ENCODE measurements at places on chromosomes 7 and 10. TPM values are rescaled to one million over a fixed set of nuclear protein-coding genes. Genes with fewer than 3 reads are reported as not detected.

DNA sequence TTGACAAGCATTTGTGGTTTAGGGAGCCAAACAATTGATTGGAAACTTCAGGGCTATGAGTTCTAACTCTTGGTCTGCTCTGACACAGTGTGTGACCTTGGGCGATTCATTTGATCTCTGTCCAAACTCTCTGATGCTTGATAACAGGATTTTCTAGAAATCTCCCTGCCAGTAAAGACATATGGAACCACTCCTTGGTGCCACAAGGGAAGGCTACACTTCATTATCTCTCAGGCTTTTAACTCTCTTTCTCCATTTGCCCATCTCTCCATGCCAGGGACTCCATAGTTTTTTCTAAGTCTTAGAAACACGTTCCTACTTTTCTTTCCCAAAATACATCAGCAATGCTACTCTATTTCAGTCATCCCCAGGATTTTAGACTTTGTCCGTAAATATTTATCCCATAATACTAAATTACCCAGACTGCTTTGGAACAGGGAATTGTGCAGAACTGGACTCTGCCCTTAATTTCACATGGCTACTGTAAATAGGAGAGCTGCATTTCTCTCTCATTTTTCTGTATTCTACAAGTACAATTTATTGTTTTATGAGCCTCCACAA, 488.2 kb downstream of the SUGCT start:
- no peak for DNase-seq

DNA sequence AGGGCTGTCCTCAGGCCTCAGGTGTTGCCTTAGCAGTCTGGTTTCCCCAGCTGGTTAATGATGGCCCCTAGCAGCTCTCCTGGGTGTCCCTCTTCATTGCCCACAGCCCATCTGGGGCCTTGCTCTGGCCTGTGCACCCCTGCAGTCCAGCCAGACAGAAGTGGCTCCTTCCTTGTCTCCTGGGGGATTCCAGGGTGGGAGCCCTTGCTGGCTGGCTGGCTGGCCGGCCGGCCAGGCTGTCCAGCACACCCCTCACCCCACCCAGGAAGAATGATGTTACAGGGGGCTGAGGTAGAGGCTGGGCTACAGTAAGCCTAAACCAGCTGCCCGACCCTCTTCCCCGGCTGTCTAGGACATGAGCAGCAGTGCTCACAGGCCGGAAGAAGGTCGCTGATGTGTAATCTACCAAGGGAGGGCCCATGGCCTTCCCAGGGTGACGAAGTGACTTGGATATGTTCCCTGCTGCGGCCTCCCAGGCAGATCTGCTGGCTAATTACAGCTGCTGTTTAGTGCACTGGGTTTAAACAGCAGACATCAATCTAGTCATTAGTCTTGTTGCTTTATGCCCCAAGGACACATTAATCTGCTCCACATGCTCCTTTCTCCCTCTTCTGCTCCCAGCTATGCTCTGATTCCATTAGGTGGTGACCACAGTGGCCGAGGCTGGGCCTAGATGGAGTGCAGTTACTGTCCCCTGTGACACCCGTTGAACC, 53.8 kb upstream of the LRRC4 start:
- no peak for DNase-seq

- no peak for DNase-seq
Observed at GRCh38 chr10:45500798-45501197, 126.8 kb downstream of the ALOX5 start.

- DNase-seq, result no peak
Observed at GRCh38 chr10:94383530-94383929, 18.8 kb upstream of the TBC1D12 start.

GRCh38 chr7:97024209-97025129, at the start of gene DLX5:
Gene DLX5 (minus strand): TSS chr7:97024831. CDS start chr7:97024623, 208 bp downstream.
- DNase-seq, result no peak

DNA sequence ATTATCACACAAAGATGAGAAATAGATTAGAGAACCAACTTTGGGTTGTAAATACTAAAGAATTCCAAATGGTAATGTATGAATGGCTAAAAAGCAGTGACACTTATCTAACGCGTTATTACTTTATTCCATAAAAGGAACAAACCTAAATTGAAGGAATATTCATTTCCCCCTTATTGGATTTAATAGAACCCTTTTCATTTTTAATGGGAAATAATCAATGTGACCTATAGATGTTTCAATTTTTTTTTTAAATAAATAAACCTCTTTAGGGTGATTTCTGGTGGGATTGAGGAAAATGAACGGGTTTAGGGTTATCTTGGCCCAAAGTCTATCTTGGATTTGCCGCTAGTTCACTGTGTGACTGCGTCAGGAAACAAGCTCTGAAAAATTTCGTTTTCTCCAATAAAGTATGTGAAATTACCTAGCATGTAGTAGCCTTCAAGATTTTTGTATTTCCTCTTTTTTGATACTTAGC, 1.9 kb upstream of the ACBD5 start:
- no peak for DNase-seq

DNA sequence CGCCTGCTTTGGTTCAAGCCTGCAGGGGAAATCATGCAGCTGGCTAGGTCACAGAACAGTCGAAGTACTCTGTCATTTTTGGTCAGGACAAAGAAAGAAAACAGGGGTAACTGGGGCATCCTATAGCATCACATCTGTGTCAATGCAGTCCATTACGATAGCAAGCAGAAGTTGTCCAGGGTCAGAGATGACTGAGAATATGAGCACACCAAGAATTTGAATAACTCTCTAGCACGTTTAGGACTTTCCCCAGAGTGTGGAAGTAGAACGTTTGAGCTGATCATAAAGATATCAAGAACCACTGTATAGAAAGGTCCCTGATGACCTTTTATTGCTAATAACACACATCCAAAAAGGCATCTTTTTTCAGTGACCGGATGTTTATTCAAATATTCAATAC, 12.7 kb upstream of the HECW1 start:
- DNase-seq, result no peak

DNA sequence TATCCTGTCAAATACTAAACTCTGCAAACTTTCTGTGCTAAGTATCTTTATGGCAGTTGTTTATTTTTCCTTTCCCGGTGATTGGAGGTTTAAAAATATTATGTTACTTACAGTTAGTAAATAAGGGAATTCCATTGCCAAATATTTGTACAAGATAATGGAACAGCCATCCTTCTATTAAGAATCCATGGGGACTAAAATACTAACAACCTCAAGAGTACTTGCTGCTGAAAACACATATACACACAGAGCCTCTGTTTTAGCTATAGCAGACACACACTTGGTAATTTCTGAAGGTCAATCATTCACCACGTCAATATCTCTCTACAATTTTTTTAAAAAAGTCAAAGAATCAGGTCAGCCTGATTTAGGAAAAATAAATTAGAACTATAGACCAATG, 32.4 kb downstream of the TSPAN12 start:
- no peak for DNase-seq

DNA sequence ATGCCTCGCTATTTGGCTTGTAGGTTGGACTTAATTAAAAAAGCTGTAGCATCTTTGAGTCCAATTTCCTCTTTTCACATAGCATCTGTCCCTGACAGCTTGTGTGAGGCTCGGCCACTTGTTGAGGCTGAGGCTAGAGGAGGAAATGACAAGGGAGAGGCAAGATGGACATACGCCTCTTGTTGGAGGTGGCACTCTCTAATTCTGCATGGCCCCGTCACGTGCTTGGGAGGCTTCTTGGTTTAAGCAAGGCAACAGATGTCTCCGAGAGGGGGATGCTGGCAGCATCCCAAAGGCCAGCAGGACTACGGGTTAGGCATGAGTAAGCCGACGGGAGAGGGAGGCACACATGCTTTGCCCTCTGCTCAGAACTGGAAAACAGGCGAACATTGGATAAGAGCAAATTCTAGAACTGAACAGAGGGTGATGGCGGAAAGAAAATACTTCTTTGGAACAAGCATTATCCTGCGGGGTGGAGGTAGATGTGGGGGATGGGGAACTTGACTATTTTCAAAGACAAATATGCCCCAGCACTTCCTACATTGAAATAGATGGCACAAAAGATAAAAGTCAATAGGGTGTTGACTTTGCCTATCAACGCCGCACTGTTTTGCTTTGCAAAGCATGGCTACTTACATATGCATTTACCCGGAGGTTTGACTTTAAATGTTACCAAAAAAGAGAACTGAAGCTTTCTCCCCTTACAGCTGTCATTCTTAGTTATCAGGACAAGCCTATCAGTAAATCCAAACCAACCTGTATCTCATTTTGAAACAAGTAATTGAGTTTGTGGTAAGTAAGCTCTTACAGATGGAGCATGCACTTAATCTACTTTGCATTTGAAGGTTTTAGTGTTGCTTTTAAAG, 94.8 kb downstream of the CHN2 start:
- DNase-seq, result no peak

DNA sequence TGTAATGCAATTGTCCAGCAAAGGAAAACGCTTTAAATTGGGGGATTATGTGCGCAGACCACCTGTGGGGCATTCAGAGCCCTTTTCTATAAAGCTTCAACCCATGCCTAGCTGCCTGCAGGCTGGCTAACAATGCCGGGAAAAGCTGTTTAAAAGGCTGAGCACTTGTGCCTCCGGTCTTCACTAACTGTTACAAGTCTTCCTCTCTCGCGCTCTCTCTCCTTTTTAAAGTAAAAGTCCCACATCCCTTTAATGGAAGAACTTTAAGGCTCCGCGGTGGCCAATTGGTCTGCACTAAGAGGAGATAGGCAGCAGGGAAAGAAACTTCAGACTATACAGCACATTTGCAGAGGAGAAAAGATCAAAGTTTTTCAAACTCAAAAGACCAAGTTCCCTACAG, 4.6 kb downstream of the FZD8 start:
- DNase-seq, result no peak

- no peak for DNase-seq
Observed at GRCh38 chr7:116812860-116813259, 49.5 kb upstream of the CAPZA2 start.

GRCh38 chr10:107733328-107734130, 569.0 kb upstream of the SORCS1 start:
- no peak for DNase-seq

- DNase-seq, result no peak
Observed at GRCh38 chr10:101720606-101721230, 25.7 kb upstream of the FBXW4 start.

DNA sequence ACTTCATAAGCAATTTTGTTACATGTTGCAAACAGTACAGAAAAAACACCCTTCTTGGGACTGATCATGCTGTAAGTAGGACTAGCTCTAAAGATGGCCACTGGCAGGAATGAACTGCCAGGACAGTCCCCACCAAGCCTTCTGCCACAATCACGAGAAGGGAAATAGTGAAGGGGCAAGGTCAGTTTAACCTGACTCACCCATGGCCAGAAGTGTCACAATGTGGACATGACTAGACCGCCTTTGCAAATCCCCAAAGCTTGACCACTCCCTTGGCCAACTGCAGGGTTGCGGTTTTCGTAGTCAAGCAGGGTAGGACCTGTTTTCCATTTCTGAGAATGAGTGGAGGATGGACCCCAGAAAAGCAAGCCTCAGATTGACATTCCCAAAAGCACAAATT, 19.4 kb upstream of the FRAT2 start:
- DNase-seq, result no peak

GRCh38 chr7:18900236-18900635, 217.2 kb downstream of the TWIST1 start:
- DNase-seq, result no peak

DNA sequence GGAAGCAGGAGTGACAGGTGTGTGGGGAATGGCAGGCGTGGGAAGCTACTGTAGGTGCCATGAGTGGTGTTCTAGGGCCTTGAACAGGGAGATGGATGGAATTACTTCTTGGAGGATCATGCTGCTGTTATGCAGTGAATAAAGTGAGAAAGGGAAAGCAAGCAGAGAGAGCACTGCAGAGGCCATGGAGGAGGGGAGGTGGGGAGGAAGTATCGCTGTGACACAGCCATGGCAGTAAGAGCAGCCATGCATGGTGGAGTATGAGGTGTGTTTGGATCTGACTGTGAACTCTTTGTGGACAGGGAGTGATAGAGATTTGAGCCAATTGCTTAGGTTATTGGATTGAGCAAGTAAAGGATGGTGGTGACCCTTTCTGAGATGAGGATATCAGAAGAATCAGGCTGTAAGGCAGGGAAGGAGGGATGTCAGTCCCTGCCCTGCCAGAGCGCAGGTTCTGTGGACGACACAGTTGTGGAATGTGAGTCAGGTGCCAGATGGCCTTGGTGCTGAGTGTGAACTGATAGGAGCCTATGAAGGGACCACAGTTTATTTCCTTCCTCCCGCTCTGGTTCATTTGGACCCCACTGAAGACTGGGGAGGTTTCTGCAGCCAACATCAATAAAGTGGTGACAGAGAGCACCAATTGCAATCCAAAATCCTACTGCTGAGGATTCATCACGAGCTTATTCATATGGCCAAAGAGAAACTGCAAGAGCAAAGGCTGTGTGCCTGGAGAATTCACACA, 105.5 kb upstream of the TMEM72 start:
- no peak for DNase-seq

DNA sequence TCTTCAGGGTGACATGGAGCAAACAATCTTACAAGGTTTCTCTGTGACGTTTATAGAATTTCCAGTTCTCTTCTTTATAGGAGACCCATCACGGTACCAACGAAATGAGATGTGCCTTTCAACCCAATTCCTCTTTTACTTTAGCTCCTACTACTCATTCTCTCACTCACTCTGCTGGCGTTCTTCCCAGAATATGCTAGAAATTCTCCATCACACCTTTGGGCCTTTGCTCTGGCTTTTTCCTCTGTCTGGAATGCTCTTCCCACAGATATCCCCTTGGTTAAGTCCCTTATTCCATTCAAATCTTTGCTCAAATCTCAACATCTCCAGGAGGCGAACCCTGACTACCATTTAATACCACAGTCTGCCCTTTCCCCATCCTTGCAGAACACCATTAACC, 39.0 kb downstream of the SEMA3C start:
- no peak for DNase-seq

GRCh38 chr10:90245623-90246022, 544.2 kb downstream of the KIF20B start:
- DNase-seq, result no peak

DNA sequence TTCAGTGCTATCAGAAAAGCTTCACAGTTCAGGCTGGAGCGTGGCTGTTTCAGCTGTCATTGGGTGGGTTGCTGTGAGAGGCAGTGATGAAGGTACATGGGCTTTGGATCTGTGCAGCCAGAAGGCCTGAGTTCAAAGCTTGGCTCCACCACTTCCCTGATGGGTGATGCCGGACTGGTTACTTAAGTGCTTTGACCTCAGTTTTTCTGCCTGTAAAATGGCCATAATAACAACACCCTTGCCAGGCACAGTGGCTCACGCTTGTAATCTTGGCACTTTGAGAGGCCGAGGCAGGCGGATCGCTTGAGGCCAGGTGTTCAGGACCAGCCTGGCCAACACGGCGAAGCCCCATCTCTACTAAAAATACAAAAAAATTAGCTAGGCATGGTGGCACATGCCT, 10.4 kb upstream of the IFT22 start:
- no peak for DNase-seq

The CPA2 gene
- 0.75 TPM for total RNA-seq

The SUN3 gene
- not detected for total RNA-seq

The HMX2 gene
- total RNA-seq, result 1.1 TPM

The VPS41 gene
- total RNA-seq, result 35.8 TPM

The GALNT17 gene
- total RNA-seq, result 3.1 TPM

The GPR26 gene
- total RNA-seq, result not detected

The PAX4 gene
- not detected for total RNA-seq

The ZNF239 gene
- total RNA-seq, result 11.5 TPM

The AS3MT gene
- 2.3 TPM for total RNA-seq

The TMEM213 gene
- total RNA-seq, result not detected

The INPP5A gene
- total RNA-seq, result 13.1 TPM

The PCGF5 gene
- 49.5 TPM for total RNA-seq

The IFIT3 gene
- total RNA-seq, result 2.5 TPM

The NOS3 gene
- 0.30 TPM for total RNA-seq

The AGMO gene
- not detected for total RNA-seq

The ADAP1 gene
- 10.0 TPM for total RNA-seq

The CHN2 gene
- 3.6 TPM for total RNA-seq

The FAM131B gene
- 0.06 TPM for total RNA-seq

The CYP26C1 gene
- 0.23 TPM for total RNA-seq

The SPDYE16 gene
- not detected for total RNA-seq

The CPA4 gene
- 1.6 TPM for total RNA-seq

The CLEC5A gene
- not detected for total RNA-seq
